ENCODE measurements at places on chromosomes 7 and 10.

DNA sequence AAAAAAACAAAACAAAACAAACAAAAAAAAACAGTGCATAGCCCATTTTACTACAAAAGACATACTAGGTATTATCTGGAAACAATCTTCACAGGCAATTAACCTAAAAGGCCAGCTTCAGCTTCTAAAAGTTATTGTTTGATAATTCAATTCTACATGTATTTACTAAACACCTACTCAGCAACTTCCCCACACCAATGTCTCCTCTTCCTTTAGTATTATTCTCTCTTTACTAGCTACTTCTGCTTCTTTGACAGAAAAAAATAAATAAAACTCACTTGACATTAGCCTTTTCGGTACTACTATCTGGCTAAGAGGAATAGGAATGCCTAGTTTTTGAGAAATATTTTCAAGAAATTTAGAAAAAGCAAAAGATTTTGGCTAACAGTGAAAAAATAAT lies 2.8 kb downstream of the TM9SF3 start:
- H3K27me3 ChIP-seq = no peaks in the 10 kb centered on the region
- no peak for DNase-seq
- peak overlapping the region; percentile 38 for H3K4me3 ChIP-seq
- no peak overlapping the region for H3K27ac ChIP-seq
- H3K4me1 ChIP-seq = peaks cover 57% of the 10 kb centered on the region

DNA sequence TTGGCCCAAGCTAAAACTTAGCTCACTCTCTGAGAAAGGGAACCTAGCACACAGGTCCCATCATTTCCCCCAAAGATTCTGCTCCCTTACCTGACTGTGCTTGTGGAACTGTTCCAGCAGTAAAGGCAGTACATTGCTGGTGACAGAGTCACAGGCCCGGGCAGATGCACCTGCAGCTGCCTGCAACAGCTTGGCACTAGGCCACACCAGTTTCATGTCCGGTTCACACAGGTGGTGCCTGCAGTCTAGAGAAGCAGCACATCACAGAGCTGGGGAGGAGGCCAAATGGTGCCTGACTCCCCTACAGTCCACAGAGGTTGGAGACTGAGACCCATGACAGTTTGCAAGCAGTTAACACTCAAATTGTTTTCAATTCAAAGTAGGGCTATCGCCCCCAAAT lies 22.2 kb downstream of the ZDHHC16 start:
- peaks cover 79% of the 10 kb centered on the region for H3K36me3 ChIP-seq
- no peaks in the 10 kb centered on the region for H3K4me1 ChIP-seq
- H3K4me3 ChIP-seq = no peak overlapping the region
- no peak for DNase-seq

- no peaks in the 10 kb centered on the region for H3K27me3 ChIP-seq
- no peak overlapping the region for H3K27ac ChIP-seq
- no peak for DNase-seq
- no peaks in the 10 kb centered on the region for H3K4me1 ChIP-seq
- H3K36me3 ChIP-seq = peaks cover 11% of the 10 kb centered on the region
- H3K4me3 ChIP-seq = no peak overlapping the region
Measured at GRCh38 chr7:75967487-75967997, 26.9 kb downstream of the TMEM120A start.

DNA sequence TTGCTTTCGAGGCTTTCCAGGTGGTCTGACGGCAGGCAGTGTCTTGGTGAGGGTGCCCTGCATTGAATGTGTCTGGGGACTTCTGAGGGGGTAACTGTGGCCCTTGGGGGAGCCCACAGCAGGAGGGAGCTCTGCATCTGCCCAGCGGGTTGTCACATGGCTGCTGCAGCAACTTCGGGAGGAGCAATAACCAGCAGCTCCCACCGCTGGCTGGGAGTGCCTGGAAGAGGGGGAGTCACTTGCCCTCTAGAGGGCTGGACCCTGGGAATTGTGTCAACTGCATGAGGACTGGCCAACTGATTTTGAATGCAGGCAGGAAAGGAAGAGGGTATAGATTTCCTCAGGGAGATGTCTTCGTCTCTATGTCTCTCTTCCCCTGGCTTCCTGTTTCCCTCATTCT lies 26.4 kb downstream of the C10orf120 start:
- no peak overlapping the region for H3K4me3 ChIP-seq
- H3K4me1 ChIP-seq = no peaks in the 10 kb centered on the region
- peaks cover 7% of the 10 kb centered on the region for H3K27me3 ChIP-seq
- no peaks in the 10 kb centered on the region for H3K36me3 ChIP-seq
- no peak overlapping the region for H3K27ac ChIP-seq

DNA sequence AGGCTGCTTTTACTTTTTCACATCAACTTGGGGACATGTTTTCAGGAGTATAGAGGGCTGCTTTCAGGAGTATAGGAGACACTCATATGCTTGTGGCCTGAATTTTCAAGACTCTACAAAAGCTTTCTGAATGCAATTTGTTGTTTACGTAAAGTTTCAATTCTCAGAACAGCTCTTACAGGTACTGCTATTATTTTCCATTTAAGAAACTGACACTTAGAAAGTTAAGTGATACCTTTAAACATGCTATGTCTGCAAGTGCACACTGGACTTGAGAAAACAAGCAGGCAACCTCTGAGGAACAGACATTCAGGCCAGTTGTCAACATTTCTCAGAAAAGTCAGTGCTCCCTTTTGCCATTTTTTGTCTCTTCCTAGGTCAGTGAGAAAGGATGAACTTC lies 70.0 kb upstream of the PHYHIPL start:
- H3K4me3 ChIP-seq = no peak overlapping the region
- H3K36me3 ChIP-seq = no peaks in the 10 kb centered on the region
- H3K27ac ChIP-seq = no peak overlapping the region
- H3K27me3 ChIP-seq = no peaks in the 10 kb centered on the region
- no peaks in the 10 kb centered on the region for H3K4me1 ChIP-seq
